ENCODE measurements at places on chromosomes 5 and 9.

GRCh38 chr5:2324788-2325187, 426.7 kb downstream of the IRX2 start:
- no peaks in the 10 kb centered on the region for H3K4me1 ChIP-seq
- no peaks in the 10 kb centered on the region for H3K36me3 ChIP-seq
- H3K4me3 ChIP-seq: no peak overlapping the region
- DNase-seq: no peak

GRCh38 chr9:130849356-130849755, 14.3 kb downstream of the ABL1 start:
- H3K36me3 ChIP-seq: peaks cover 4% of the 10 kb centered on the region
- H3K27ac ChIP-seq: no peak overlapping the region
- H3K4me3 ChIP-seq: no peak overlapping the region
- DNase-seq: no peak
- no peaks in the 10 kb centered on the region for H3K4me1 ChIP-seq
- no peaks in the 10 kb centered on the region for H3K27me3 ChIP-seq

DNA sequence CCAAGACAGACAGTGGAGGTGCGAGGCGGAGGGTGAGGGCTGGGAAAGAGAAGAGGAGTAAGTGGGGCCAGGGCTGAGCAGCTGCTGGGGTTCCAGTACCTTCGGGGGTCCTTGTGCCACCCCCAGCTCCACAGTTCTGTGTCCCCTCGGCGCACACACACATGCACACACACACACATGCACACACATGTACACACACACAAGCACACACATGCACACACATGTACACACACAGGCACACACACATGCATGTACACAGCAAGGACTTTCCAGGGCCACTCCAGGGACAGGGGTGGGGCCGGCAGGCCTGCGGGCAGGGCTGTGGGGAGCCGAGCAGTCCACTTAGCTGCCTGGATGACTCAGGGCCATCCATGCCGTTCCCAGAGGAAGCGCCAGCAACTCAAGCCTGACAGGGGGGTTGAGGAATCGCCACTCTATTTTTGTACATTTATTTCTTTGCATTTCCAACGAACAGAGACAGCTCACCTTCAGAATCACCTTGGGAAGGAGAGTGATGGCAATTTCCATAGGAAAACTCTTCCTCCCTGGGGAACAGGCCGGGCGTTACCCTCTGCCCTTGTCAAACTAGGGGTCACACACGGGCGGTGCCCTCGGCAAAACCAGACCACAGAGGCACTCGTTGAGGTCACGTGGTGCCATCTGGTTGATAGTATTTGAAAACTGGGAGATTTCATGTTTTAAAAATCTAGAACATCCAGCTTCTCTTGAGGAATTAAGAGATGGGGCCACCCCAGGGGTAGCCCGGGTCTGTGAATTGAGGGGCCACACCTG, 135.7 kb downstream of the ADAMTS2 start:
- H3K4me3 ChIP-seq: no peak overlapping the region
- H3K4me1 ChIP-seq: no peaks in the 10 kb centered on the region
- no peak overlapping the region for H3K27ac ChIP-seq
- H3K36me3 ChIP-seq: no peaks in the 10 kb centered on the region

DNA sequence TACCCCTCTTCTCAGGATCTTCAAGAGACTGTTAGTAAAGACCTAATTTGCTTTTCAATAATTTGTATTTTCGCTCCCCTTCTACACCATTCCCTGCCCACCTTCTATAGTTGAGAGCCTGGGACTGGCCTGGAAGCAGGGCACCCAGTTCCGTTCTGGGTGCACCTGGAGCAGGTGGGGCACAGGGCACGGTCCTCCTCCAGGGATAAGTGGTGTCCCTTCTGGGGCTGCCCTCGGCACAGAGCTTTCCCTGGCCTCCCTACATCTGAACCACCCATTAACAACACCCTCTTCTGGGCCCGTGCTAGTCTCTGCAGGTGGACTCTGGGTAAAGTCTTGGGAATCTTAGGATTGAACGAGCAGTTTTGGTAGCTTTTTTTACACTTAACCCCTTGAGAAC, 92.8 kb upstream of the PANK3 start:
- H3K36me3 ChIP-seq: no peaks in the 10 kb centered on the region
- H3K4me3 ChIP-seq: no peak overlapping the region
- H3K4me1 ChIP-seq: no peaks in the 10 kb centered on the region

- H3K4me1 ChIP-seq: no peaks in the 10 kb centered on the region
- no peaks in the 10 kb centered on the region for H3K27me3 ChIP-seq
- H3K4me3 ChIP-seq: no peak overlapping the region
- H3K27ac ChIP-seq: no peak overlapping the region
Measured at GRCh38 chr5:16897284-16897704, 38.8 kb downstream of the MYO10 start.

Data from common myeloid progenitor, CD34-positive (primary cell).